Cardiac septum (tissue), 1 donor: ENCODE measurements at places on chromosomes 3 and 15. TPM values are rescaled to one million over a fixed set of nuclear protein-coding genes. Genes with fewer than 3 reads are reported as not detected.

GRCh38 chr3:138911621-138912020, 35.3 kb downstream of the FOXL2 start:
- no peak for DNase-seq

- DNase-seq, result peak; percentile 46
Observed at GRCh38 chr15:25182736-25183445, 228.1 kb downstream of the SNRPN start.

DNA sequence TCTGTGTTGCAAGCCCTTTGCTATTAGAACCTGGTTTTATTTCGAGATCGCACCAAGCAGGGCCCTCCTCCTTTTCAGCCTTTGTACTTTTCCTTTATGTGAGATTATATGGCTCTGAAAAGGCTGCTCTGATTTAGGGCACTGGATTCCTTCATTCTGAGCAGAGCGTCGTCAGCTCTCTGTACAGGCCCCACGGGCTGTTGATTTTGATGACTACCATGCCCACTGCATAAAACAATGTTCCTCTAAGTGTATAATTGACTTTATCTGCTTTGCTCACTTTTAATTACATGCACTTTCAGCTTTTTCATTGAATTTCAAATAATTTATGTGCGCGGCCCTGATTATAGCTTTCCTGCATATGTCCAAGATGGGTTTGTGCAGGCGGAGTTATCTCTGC, 4.4 kb upstream of the PSMD6 start:
- DNase-seq, result no peak

DNA sequence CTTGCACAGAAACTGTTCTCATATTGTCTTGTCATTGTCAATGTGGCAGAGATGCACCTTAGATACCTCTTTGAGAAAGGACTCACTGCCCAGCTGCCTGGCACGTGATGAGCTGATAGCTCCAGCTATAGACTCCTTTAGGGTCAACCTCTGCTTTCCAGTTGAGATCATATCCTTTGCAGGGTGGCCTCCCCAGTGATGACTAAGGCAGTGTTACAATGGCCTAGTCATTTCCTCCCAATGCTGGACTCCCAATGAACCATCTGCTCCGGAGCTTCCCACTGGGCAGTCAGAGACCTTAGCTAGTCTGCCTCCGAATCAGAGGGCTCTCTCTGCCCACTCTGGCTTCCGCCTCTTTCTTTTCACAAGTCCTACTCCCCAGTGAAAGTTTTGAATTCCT, 79.5 kb downstream of the CHRD start:
- peak; percentile 68 for DNase-seq

Gene CFAP91
- total RNA-seq, result 0.57 TPM

DNA sequence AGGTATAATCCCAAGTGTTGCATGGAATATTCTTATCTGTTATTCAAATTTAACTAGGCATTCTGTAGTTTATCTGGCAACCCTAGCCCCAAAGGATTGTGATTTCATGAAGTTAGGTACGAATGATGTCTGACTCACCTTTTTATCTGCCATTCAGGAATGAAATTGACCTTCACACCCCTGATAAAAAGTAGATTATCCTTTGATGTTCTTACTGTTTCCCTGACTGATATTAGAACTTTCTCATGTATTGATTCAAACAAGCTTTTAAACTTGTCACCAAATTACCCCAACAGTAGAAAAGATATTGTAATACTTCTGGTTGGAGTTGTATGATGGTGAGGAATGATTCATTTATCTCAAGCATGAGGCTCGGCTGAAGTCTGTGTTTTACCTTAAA, 43.6 kb upstream of the CADPS start:
- no peak for DNase-seq

GRCh38 chr3:10353661-10354360, 32.9 kb upstream of the SEC13 start:
- DNase-seq, result no peak

DNA sequence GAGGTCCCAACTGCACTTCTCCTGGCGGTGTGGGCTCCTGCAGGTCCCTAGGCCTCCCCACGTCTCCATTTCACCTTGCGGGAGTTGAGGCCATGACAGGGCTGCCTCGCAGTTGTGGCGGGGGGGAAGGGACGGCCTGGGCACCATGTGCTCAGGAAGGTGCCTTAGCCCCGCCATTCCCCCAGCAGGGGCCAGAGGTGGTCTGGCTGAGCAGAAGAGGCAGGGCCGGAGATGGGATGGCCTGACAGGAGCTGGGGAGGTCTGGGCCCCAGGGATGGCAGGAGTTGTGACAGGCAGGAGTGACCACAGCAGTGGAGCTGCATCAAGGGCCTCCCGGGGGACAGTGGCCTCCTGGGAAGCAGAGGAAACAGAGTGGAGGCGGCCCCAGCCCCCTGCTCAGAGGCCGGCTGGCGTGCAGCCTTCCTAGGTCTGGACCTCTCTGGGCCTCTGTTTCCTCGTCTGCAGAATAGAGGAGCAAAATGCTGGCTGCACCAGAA, 18.7 kb upstream of the KLF15 start:
- no peak for DNase-seq

DNA sequence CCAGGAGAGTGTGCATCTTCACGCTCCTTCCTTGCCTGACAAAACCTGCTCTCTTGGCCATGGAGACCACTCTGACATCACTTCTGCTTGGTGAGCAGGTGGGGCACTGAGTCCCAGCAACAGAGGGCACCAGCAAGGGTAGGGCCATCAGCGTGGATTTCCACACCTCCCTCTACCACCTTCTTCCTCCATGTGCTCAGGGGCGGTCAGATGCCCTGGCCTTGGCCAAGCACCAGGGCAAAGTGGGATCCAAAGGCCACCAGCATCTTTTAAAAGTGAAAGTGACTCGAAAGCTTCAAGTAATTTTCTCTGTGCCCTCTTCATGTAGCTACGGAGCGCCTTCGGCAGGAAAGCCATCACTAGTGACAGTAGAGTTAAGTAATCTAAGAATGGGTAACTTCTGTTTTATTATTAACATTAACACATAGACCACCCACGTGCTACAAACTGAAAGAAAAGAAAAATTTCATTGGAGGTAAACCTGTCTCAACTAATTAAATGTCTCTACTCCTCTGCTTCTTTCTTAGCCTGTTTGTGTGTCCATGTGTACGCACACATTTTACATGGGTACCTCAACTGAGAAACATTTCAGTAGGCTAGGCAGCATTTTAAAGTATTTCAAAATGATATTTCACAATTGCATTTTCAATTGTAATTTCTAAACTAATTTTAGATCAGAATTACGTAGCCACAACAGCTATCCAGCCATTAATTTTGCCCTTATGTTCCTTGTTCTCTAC, 57.9 kb downstream of the CHSY1 start:
- no peak for DNase-seq

DNA sequence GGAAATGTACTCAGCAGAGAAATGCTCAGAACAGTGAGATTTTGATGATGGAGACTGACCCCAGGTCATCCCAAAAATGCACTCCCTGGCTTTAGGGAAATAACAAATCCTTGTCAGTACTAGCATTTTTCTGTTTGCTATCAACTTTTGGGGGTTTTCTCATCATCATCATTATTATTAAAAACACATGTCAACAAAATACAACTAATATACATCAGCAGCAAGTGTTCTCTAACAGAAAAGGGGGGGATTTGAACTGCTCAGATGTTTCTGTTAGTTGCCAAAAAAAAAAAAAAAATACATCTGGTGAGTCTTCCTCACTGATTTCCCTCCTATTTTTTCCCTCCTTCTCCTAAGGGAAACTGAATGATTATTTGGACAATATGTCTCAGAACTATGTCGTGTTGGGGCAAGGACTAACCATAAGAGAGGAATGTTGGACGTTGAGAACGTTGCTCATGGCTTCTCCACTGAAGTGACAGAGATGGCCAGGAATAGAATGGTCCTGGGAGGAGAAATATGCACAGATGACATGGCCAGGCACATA, 230.0 kb upstream of the MCTP2 start:
- DNase-seq, result no peak

DNA sequence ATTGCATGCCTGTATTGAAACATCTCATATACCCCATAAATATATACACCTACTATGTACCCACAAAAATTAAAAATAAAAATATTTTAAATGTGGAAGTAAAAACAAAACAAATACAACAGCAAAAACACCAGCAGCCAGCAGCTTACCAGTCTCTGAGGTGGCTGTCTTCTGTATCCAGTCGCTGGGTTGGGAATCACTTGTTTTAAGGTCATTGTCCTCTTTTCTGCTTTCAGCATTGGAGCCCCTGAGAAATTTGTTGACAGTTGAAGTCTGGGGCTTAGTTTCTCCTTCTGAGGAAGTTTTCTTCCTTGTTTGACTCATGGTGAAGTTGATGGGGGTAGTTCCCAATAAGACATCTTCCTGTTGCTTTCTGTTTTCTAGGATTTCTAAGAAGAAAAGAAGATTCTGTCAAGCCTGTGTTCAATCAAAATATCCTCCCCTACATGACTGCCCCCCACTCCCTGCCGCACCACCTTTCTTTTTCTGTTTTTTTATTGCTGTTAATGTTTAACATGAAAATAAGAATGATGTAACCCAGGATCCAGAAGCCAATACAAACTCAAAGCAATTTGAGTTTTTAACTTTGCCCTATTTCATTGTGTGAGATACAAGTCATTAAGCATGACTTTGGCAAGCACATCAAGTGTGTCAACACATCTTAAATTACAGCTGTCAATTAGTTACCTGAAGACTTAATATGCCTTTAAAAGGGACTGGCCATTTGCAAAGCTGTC, at the start of gene LRRC31:
TSS of gene LRRC31 (minus strand) at position 452 of the 737 bp plus-strand sequence. CDS start at position 324, 128 bp downstream.
- DNase-seq, result no peak

Gene AQR
- 13.2 TPM for total RNA-seq

Gene LINGO1
- total RNA-seq, result 3.0 TPM

Gene TMC3
- total RNA-seq, result not detected
